ENCODE measurements at places on chromosomes 1 and 21.

DNA sequence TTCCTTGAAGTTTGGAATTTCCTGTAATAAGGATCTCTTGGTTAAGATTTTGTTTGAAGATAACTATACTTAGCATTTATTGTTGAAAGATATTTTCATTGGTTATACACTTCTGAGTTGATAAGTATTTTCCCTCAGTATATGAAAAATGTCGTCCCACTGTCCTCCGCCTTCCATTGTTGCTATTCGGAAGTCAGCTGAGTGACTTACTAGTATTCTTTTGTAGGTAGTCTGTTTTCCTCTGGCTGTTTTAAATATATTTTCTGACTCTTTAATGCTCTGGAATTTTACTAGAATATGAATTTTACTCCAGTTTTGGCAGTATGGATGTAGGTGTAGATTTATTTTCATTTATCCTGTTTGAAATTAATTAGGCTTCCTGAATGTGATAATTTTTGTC, 498.7 kb upstream of the NFIA start:
- no peak for DNase-seq

GRCh38 chr1:173255214-173255813, 48.2 kb upstream of the TNFSF4 start:
- no peak for DNase-seq

DNA sequence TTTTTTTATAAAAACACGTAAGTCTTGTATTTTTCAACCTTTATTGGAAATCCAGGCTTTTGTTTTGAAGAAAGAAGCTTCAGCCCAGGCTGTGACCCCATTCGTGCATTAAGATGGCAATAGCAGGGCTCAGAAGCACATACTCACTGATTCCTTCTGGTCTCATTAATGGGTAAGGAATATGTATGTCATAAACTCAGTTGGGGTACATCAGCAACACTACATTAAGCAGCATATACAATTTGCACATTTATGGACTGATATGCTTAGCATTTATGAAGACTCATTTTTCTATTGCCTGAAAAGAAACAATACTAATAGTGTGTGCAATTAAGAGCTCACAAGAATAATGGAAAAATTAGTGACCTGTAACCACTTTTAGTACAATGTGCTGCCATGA, 945.4 kb upstream of the PRMT6 start:
- DNase-seq = no peak

GRCh38 chr1:10823000-10823401, 26.6 kb upstream of the CASZ1 start:
- no peak for DNase-seq

- DNase-seq = no peak
These were observed 35.7 kb upstream of the DUSP10 start for GRCh38 chr1:221777431-221778072.

DNA sequence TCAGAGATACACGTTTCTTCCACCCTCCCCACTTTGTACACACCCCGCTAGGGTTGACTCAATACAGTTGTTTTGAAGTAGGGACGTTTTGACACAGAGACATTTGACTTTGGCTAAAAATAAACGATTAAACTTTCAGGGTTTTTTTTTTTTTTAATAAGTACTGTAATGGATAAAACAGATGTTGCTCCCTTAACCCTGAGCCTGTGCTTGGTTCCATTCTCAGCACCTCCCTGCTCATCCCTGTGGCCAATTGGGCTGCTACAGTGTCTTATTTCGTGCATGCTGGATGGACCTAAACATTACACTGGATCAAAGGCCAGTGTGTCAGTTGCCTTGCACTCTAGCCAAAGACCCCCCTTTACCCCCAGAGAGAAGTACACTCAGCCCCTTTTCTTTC, 16.9 kb downstream of the GRHL3 start:
- DNase-seq = no peak

DNA sequence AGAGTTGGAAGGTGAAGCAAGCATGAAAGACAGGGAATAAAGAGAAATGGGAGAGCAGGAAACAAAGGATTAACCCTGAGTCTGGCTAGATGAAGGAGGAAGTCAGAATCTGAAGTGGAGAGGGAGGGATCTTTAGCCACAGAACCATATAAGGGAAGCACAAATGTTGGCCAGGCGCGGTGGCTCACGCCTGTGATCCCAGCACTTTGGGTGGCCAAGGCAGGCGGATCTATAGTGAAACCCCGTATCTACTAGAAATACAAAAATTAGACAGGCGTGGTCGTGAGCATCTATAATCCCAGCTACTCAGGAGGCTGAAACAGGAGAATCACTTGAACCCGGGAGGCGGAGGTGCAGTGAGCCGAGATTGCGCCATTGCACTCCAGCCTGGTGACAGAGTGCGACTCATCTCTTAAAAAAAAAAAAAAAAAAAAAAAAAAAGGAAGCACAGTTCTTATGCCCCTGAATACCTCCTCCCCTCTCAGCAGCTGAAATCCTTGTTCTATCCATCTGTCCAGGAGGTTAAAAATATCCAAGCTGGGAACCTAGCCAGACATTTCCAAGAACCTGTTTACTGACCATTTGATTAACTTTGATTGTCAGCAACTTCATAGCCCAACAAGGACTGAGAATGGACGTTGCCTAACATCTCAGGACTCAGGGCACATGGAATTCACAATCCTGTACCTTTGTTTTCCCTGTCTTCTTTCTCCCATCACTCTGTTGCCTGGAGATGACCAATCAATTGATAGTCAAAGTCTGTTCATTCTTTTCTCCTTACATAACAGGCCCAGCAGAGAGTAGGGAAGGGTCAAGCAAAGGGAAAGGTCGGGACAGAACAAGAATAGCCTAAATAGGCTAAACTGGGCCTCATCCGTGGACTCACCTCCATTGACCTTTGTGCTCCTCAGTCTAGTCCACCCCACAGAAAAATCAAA, 10.6 kb downstream of the TXNIP start:
- no peak for DNase-seq

DNA sequence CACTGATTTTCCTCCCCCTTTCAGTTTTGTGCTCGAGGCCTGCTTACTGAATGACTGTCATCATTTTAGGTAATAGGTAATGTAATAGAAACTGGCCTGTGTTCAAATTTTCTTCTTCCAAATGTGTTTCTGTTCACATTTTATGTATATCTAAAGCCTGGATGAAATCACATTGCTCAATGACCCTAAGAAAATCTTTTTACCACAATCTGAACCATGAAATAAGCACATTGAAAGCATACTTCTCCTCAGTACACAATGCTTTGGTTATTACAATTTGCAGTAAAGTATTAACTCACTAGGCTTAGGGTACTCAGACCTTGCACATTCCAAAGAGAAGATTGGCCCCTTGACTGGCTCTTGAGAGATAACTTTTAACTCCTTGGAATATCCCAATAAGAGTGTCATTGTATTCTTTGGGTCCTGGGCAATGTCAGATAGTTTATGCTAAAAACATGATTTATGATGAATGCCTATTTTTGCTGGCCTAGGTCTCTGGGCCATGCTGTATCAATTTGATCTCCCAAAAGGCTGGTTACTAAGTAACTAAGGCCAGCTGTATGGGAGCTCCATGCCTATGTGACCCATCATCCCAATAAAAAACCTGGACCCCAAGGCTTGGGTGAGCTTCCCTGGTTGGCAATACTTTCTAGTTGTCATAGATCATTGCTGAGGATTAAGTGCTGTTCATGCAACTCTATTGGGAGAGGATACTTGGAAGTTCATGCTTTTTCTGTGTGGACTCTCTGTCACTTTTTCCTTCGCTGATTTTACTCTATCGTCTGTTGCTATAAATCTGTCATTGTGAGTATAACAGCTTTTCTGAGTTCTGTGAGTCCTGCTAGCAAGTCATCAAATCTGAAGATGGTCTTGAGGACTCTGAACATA, 293.9 kb downstream of the GRIK1 start:
- no peak for DNase-seq

DNA sequence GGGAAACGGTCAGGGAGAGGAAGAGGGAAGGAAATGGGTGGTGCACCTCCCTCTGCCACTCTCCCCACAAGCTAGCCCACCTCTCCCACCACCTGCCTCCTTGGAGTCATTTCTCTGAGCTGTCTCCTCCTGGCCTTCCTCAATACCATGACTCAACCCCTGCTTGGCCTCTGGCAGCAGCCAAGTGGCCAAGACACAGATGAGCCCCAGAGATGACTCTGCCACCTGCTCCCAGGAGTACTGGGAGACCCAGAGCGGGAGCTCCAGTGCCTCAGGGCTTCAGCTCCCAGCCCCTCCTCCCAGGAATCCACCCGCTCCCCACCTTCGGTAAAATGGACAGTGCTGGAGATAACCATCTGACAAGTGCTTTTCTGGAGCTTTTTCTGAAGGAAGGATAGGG, 2.6 kb downstream of the S100A16 start:
- DNase-seq = no peak

DNA sequence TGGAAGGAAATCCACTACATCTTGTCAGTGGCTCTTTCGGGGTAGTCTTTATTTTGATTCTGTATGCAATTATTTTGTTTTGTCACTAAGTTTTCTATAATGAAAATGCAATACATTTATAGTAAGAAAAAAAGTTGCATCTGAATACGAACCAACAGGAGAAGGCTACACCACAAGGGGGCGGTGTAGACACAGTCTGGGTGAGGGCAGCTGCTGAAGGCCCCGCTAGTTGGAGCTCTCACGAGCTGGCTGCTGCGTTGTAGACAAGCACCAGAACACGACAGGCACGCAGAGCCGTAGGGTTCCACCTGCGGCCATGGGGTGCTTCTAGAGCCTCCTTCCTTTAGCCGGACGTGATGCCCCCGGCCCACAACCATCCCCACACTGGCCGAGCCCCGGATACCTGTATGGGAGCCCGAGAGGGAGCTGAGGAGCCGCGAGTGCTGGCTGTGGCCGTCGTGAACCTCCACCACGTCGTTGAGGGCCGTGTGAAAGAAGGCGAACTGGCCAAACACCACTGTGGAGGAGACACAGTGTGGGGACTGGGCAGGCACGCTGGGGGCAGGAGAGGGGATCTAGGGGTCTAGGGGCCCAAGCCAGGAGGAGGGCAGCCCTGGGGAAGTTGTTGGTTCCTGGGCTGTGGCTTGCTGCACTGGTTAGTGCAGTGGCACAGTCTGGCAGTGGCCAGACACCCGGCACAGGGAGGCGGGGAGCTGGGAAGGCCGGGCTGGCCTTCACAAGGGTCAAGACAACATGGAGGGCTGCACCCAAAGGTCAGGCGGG, 160.8 kb downstream of the ZSCAN20 start:
- DNase-seq = peak; percentile 52

- DNase-seq = no peak
These were observed 37.6 kb downstream of the NDUFS5 start for GRCh38 chr1:39063775-39064174.

GRCh38 chr1:11567244-11568065, 86.8 kb downstream of the FBXO2 start:
- DNase-seq = no peak

- no peak for DNase-seq
These were observed 88.0 kb downstream of the NTNG1 start for GRCh38 chr1:107228704-107229371.

- no peak for DNase-seq
These were observed 3.5 kb downstream of the TIE1 start for GRCh38 chr1:43304314-43304681.

- DNase-seq = no peak
These were observed 3.4 kb downstream of the LINGO4 start for GRCh38 chr1:151801846-151802245.

- no peak for DNase-seq
These were observed 14.9 kb downstream of the TARDBP start for GRCh38 chr1:11027316-11027715.

GRCh38 chr1:15843826-15844572, 3.5 kb upstream of the SPEN start:
- no peak for DNase-seq

GRCh38 chr1:100361511-100362089, 9.3 kb downstream of the CDC14A start:
- DNase-seq = no peak

DNA sequence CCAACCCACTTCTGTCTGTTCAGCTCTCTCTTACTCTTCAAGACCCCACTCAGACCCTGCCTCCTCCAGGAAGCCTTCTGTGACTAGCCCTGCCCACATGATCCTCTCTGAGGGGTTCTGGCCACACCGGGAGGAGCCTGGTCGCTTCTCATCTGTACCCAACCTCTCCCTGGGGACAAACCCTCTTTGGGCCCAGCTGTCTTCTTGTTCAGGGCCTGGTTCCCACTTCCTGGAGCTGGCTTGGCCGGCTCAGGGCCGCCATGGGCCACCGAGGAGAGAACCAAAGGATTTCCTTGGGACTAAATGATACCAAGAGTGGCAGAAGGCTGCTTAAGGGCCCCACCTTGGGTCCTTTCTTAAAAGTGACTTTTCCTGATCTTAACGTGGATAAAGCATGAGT, 124.7 kb upstream of the ZBTB40 start:
- no peak for DNase-seq

GRCh38 chr1:67713057-67713846, 28.3 kb downstream of the GADD45A start:
- DNase-seq = no peak

- DNase-seq = no peak
These were observed 64.7 kb upstream of the ANGPTL1 start for GRCh38 chr1:178935610-178936009.

DNA sequence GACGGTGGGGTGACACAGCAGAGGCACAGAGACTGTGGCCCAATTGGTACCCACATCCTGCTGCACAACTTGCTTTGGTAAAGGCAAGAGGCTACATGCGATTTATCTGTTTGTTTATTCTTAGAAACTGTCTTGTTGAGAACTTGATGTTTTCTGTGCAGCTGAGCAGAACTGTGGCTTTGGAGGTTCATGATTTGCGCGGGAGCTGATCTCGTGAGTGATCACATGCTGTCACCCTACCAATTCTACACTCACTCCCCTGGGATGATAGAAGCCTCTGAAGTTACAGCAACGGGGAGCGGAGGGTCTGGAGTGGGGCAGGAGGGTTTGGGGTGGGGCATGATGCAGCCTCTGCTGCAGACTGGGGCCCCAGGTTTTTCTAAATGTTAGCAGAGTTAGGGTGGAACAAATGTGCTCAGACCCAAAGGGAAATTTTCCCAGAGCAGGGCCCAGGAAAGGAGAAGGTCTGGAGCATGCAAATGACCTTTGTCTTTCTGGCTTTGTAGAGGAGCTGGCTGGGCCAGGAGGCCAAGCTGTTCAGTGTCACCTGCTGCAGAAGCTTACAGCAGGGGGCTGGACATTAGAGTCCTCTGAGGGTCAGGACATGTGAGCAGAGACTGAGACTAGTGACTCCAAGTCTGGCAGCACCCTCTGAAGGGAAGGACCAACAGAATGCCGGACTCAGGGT, 83.6 kb downstream of the GRIK3 start:
- no peak for DNase-seq

DNA sequence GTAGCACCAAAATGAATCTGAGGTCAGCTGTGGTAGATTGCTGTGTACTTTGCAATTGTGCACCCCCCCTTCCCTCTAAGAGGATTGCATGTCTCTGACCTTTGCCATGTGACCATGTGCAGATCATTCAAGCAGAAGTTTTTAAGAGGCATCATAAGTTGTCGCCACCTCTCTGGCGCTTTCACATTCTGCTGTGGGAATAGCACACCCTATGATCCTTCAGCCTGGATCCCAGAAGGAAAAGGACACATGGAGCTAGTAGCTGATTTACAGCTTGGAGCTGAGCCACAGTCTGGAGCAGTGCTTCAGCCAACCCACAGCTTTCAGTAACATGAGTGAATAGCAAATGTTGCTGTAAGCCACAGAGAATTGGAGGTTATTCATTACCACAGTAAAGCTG, 158.5 kb downstream of the TSEN15 start:
- DNase-seq = no peak

GRCh38 chr1:53341961-53342707, 14.3 kb upstream of the LRP8 start:
- DNase-seq = no peak
